ENCODE measurements at places on chromosomes 2 and 18. TPM values are rescaled to one million over a fixed set of nuclear protein-coding genes. Genes with fewer than 3 reads are reported as not detected.

The AKAIN1 gene
- not detected for total RNA-seq

GRCh38 chr2:31886700-31887099 lies 124.1 kb downstream of the MEMO1 start:
- peak overlapping the region; percentile 27 for H3K4me3 ChIP-seq
- no peaks in the 10 kb centered on the region for H3K27me3 ChIP-seq
- H3K4me1 ChIP-seq: peaks cover 37% of the 10 kb centered on the region
- H3K27ac ChIP-seq: peak overlapping the region; percentile 67
- H3K36me3 ChIP-seq: no peaks in the 10 kb centered on the region
- DNase-seq: peak; percentile 41

The PLGLB1 gene
- total RNA-seq: 0.52 TPM

GRCh38 chr2:205852457-205852856 lies 170.2 kb downstream of the NRP2 start:
- no peak for DNase-seq
- H3K27me3 ChIP-seq: no peaks in the 10 kb centered on the region
- no peak overlapping the region for H3K27ac ChIP-seq
- H3K36me3 ChIP-seq: no peaks in the 10 kb centered on the region
- no peak overlapping the region for H3K4me3 ChIP-seq

GRCh38 chr2:120803764-120804335 lies 68.2 kb downstream of the GLI2 start:
- peak overlapping the region; percentile 57 for H3K27ac ChIP-seq
- DNase-seq: no peak
- peaks cover 38% of the 10 kb centered on the region for H3K4me1 ChIP-seq
- no peaks in the 10 kb centered on the region for H3K27me3 ChIP-seq
- no peak overlapping the region for H3K4me3 ChIP-seq

DNA sequence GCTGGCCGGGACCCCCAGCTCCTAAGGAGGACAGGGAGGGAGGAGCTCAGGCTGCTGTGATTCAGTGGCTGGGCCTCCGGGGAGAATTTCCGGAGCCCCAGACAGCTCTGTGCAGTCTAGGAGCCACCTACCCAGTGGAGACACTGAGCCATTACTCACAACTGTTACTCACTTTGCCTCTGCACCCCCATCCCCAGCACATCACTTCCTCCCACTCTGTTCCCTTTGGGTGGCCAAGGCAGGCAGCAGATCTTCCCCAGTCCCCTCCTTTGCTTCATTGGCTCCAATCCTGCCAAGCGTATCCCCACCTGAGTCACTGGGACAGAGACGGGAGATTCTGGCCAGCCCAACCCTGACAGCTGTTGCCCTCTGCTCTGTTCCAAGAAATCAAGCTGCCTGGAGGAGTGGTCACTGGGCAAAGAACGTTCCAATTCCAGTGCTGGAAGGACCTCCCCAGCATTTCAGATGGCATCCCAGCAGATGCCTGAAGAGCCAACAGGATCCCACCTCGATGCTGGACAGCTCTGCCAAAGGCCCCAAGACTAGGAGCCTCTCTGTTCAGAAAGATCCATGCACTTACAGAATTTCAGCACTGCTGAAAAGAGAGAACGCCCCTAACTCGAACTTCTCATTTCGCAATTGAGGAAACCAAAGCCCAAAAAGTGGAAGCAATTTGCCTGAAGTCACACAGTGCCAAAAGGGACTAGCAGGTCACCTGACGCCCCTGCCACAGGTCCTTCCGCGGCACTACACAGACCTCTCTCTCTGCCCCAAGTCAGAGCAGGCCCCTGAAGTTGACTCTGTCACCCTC lies 68.3 kb downstream of the TNS1 start:
- no peak for DNase-seq
- no peaks in the 10 kb centered on the region for H3K36me3 ChIP-seq
- 0 out of 2 replicates have a peak overlapping the region, but pooled peaks have one; percentile 41 for H3K27ac ChIP-seq
- no peaks in the 10 kb centered on the region for H3K27me3 ChIP-seq
- no peak overlapping the region for H3K4me3 ChIP-seq

The ANKRD30B gene
- not detected for total RNA-seq

DNA sequence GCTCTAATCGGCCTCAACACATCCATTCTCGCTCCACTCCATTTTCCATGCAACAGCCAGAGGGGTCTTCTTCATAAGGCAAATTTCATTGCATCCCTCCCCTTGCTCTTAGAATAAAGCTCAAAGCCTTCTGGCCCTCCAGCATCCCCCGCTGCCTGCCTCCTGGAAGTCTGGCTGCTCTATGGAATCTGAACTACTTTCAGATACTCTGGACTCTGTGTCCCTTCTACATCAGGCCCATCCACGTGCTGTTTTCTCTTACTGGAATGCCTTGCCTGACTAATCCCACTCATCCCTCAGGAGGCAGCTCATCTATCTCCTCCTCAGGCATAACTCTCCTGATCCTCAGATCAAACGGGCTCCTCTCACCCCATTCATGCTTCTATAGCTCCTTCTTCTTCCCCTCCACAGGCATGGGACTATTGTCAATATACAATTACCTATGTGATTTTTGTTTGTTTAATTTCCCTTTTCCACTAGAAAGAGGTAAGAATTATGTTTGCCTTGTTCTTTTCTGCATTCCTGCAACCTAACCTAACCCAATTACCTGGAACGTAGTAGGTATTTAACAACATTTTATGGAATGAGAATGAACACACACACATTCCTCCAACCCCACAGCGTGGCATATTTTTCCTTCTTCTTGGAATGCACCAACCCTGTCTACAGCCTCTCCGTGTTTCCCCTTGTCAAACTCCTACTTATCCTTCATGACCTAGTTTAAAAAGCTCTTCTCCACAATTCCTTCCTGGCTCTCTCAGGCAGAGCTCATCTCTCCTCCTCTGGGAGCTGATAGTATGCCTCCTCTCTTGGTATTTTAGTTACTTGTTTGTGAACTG lies 49.5 kb downstream of the LBH start:
- H3K4me1 ChIP-seq: peaks cover 12% of the 10 kb centered on the region
- H3K27me3 ChIP-seq: peaks cover 3% of the 10 kb centered on the region
- no peak overlapping the region for H3K27ac ChIP-seq
- H3K4me3 ChIP-seq: no peak overlapping the region
- no peaks in the 10 kb centered on the region for H3K36me3 ChIP-seq

DNA sequence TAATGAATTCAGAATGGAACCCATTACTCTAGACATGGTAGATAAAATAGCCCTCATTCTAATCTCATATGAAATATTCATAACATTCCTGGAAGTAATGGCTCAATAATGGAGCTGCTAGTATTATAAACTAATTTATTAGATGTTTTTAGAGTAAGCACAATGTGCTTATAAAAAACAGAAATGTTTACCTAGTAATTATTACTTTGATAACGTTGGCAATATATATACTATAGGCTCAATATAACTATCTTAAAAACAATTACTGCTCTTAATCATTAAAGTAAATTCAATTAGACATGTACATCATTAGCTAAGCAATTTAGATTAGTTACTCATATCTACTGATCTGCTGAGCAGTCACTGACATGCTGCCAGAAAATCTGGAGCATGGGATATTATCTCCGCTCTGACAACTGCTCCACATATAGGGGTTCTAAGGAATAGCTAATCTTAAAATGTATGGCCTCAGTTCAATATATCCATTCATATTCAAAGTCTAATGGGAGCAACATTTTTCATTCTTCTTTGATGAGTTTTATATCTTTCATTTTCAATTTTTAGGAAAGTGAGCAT lies 19.4 kb downstream of the PPP1R1C start:
- no peaks in the 10 kb centered on the region for H3K36me3 ChIP-seq
- no peaks in the 10 kb centered on the region for H3K27me3 ChIP-seq
- H3K4me1 ChIP-seq: peaks cover 3% of the 10 kb centered on the region
- no peak overlapping the region for H3K4me3 ChIP-seq

DNA sequence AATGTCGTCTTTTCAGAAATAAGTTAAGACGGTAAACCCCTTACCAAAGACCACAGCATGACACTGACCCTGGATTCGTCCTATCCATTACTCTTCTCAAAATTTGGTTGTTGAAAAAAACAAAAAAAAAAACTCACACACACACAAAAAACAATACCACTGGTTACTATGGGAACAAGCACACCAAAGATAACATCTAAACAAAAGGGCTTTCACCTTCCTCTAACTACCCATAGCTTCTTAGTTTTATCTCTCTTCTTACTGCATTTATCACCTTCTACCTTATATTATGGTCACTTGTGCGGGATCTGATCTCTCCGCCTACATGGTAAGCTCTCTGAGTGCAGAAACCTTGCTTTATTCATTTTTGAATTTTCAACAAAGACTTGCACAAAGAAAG lies 192.7 kb downstream of the STK39 start:
- DNase-seq: no peak
- peaks cover 8% of the 10 kb centered on the region for H3K4me1 ChIP-seq
- H3K27ac ChIP-seq: no peak overlapping the region
- no peak overlapping the region for H3K4me3 ChIP-seq
- no peaks in the 10 kb centered on the region for H3K36me3 ChIP-seq
- H3K27me3 ChIP-seq: no peaks in the 10 kb centered on the region

The VAMP8 gene
- total RNA-seq: 55.4 TPM

DNA sequence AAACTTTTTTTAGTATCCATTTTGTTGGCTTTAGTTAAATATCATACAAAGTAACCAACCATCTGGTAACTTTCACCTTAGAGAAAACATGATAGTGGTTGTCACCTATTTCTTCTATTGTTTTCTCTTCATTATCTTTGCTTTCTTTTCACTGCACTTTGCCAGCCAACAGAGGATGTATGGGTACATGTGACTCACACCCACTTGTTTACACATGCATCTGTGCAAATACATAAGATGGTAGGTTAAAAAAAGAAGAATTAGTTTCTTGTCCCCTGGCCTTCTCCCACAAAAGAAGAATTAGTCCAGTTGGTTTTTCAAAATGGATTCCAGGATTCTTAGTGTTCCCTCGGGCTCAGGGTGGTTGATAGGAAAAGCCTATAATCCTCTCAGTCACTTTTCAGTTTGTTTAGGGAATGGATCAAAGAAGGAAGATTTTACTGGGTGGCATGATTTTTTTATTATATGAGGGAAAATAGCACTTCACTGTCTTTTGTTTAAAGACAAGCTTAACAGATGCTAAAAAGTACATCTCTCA lies 46.6 kb downstream of the CDK15 start:
- H3K36me3 ChIP-seq: no peaks in the 10 kb centered on the region
- no peak overlapping the region for H3K27ac ChIP-seq
- H3K4me1 ChIP-seq: peaks cover 14% of the 10 kb centered on the region
- DNase-seq: no peak

GRCh38 chr2:161088658-161089350 lies 71.4 kb upstream of the TANK start:
- H3K36me3 ChIP-seq: no peaks in the 10 kb centered on the region
- H3K4me1 ChIP-seq: no peaks in the 10 kb centered on the region
- no peak overlapping the region for H3K4me3 ChIP-seq
- no peak overlapping the region for H3K27ac ChIP-seq
- no peaks in the 10 kb centered on the region for H3K27me3 ChIP-seq

The GPR75 gene
- total RNA-seq: 2.8 TPM

- no peaks in the 10 kb centered on the region for H3K4me1 ChIP-seq
- H3K27ac ChIP-seq: no peak overlapping the region
- H3K4me3 ChIP-seq: no peak overlapping the region
- no peak for DNase-seq
- H3K36me3 ChIP-seq: peaks cover 61% of the 10 kb centered on the region
Observed at GRCh38 chr2:5367321-5367720, 324.9 kb upstream of the SOX11 start.

DNA sequence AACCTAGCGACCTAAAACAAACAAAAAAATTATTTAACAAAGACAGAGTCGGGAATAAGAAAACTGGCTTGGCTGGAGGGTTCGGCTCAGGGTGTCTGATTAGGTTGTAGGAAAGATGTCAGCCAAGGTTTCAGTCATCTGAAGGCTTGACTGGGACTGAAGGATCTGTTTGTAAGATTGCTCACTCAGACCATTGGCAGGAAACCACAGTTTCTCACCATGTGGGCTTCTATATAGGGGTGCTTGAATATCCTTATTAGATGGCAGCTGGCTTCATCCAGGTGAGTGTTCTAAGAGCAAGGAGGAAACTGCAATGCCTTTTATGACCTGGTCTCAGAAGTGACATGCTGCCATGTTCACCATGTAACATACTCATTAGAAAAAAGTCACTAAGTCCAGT lies 999 bp upstream of the IL36B start:
- H3K27me3 ChIP-seq: peaks cover 54% of the 10 kb centered on the region
- no peak overlapping the region for H3K27ac ChIP-seq
- H3K36me3 ChIP-seq: peaks cover 36% of the 10 kb centered on the region

DNA sequence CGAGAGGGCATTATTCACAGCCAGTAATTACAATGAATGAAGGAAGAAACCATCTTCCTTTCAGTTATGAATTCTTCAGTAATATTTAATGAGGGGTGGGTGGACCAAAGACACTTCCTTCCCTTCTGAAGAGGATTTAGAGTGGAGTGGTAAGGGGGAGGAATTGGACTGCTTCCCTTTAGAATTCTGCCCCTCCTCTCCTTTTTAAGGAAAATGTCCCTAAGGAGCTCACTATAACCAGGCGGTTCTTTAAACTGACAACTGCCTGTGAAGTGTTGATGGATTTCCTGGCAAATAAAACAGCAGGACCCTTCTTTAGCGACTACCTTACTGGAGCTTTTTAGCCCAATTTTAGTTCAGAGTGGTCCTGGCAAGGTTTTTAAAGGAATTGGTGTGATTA lies 86.4 kb downstream of the LIMS1 start:
- H3K27me3 ChIP-seq: no peaks in the 10 kb centered on the region
- no peak for DNase-seq
- peak overlapping the region; percentile 71 for H3K4me3 ChIP-seq
- H3K36me3 ChIP-seq: no peaks in the 10 kb centered on the region

The ST3GAL5 gene
- total RNA-seq: 5.9 TPM

GRCh38 chr2:142190805-142191204 lies 60.0 kb upstream of the LRP1B start:
- H3K4me3 ChIP-seq: no peak overlapping the region
- H3K4me1 ChIP-seq: peaks cover 10% of the 10 kb centered on the region
- no peak overlapping the region for H3K27ac ChIP-seq

- H3K27ac ChIP-seq: no peak overlapping the region
- DNase-seq: no peak
- H3K36me3 ChIP-seq: peaks cover 22% of the 10 kb centered on the region
- H3K4me1 ChIP-seq: peaks cover 12% of the 10 kb centered on the region
Observed at GRCh38 chr18:76205906-76206305, 289.1 kb downstream of the ZNF516 start.

DNA sequence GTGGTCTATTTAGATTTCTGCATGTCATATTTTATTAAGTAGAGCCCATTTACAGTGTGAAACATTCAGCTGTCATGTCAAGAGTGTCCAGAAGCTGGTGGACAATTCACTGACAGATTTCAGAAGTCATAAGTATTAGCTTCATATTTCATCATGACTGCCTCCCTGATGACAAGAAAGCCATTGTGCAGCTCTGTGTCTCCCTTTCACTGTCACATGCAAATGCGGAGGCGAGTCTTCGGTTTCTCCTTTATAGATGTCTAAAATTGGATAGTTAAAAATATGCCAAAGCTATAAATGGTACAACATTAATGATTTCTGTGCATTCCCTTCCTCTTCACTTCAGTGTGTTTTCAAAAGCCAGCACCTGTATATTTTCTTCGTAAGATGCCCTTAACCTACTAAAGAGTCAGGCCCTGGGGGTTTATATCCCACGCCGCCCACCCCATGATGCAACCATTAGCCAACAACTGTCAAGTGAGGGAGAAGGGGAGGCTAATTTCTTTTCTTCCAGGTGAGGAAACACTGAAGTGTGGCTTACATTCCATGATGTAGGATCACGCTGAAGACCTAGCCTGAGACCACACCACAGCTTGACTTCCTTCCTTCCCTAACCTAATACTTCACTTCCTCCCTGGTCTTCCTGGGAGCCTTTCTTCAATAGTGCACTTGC lies 99.6 kb upstream of the DDX18 start:
- peaks cover 4% of the 10 kb centered on the region for H3K4me1 ChIP-seq
- no peak for DNase-seq
- H3K27ac ChIP-seq: no peak overlapping the region
- H3K4me3 ChIP-seq: no peak overlapping the region
- no peaks in the 10 kb centered on the region for H3K27me3 ChIP-seq

The AFF3 gene
- total RNA-seq: 1.2 TPM

The CD302 gene
- 2.5 TPM for total RNA-seq

The SP110 gene
- 5.7 TPM for total RNA-seq
